ENCODE measurements at places on chromosomes 11 and 22. TPM values are rescaled to one million over a fixed set of nuclear protein-coding genes. Genes with fewer than 3 reads are reported as not detected.

- peak; percentile 55 for DNase-seq
Measured at GRCh38 chr11:1442163-1442562, 44.4 kb downstream of the MOB2 start.

GRCh38 chr11:1041471-1041870 lies 5.0 kb upstream of the MUC6 start:
- no peak for DNase-seq

DNA sequence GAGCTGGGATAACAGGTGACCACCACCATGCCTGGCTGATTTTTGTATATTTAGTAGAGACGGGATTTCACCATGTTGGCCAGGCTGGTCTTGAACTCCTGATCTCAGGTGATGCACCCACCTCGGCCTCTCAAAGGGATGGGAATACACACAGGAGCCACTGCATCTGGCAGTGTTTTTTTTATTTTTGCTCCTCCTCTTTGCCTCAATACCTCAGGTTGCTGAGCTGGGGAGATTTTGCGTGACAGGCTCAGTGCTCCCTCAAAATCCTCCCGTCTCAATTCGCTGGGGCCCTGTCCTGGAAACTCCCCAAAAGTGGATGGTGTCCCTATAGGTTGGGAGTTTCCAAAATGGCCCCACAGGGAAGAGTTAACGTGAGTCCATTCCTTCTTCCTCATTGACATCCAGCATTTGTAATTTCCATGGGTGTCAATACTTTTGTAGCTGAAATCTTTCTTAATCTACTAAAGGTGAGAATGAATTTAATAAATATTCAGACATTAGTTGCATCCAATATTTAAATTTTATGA lies 71.8 kb downstream of the GGTLC2 start:
- no peak for DNase-seq

GRCh38 chr11:1140642-1141490 lies 16.9 kb upstream of the MUC5AC start:
- no peak for DNase-seq

Gene FBLN1
- total RNA-seq = 184 TPM

GRCh38 chr11:45094958-45095690 lies 51.3 kb upstream of the PRDM11 start:
- DNase-seq = no peak

DNA sequence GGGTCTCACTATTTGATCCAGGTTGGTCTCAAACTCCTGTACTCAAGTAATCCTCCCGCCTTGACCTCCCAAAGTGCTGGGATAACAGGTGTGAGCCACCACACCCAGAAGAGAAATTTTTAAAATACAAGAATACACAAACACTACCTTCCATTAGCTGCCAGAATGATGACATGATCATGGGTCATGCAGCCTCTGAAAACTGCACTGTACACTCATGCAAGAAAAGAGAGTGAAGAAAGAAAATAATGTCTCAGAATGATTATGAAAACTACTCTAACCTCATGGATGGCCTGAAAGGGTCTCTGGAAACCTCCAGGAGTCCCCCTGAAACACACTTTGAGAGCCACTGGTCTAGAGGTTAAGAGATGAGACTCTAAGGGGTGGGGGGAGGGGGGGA lies 18.8 kb downstream of the VPS37C start:
- DNase-seq = no peak

DNA sequence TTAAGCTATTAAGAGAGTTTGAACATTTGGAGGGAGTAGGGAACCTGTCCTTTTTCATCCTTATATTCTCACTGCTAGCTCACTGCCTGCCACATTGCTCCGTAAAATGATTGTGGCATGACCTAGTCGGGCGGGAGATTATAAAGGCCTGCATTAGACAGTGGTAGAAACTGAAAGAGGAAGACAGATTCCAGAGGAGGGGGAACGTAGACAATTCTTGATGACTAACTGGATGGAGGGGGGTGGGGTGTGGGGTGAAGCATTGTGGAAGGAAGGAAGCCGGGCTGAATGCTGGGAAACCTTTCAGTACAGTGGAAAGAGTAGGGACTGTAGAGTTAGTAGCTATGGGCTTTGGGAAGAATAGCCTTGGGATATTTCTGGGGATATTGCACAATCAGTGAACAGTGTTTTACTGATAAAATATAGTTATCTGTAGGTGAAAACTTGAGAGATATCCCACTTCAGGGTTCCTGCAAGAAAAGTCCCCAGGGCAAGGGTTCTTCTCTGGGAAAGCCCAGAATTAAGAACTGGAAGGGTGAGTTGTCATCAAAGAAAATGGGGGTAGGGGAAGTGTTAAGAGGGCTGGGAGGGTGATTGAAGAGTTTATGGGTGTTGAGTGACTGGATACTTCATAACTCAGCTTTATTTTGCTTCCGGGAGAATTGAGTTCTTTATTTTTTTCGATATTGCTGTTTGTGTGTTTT lies 2.1 kb downstream of the MED15 start:
- DNase-seq = no peak

Gene POU2AF1
- total RNA-seq = not detected

Gene GPR83
- 2.9 TPM for total RNA-seq

- DNase-seq = no peak
Measured at GRCh38 chr22:27323661-27324060, 477.9 kb downstream of the MN1 start.

Gene TBX10
- not detected for total RNA-seq

- DNase-seq = no peak
Measured at GRCh38 chr11:78080084-78080817, 589 bp upstream of the NDUFC2 start.

- DNase-seq = peak; percentile 22
Measured at GRCh38 chr11:122100037-122100755, 15.8 kb downstream of the BLID start.

DNA sequence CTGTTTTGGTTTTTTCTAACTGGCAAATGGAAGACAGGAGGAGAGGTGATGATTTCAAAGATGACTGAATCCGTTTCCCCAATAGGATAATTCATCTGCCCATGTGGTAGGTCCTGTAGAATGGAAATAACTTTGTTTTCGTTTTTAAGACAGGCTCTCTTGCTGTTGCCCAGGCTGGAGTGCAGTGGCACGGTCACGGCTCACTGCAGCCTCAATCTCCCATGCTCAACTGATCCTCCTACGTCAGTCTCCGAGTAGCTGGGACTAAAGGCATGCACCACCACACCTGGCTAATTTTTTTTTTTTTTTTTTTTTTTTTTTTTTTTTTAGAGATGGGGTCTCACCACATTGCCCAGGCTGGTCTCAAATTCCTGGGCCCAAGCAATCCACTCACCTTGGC lies 77.4 kb upstream of the BIRC3 start:
- DNase-seq = no peak

Gene MPZL2
- not detected for total RNA-seq

GRCh38 chr11:107840129-107840484 lies 18.5 kb downstream of the SLC35F2 start:
- no peak for DNase-seq
